ENCODE measurements at places on chromosomes 4 and X.

DNA sequence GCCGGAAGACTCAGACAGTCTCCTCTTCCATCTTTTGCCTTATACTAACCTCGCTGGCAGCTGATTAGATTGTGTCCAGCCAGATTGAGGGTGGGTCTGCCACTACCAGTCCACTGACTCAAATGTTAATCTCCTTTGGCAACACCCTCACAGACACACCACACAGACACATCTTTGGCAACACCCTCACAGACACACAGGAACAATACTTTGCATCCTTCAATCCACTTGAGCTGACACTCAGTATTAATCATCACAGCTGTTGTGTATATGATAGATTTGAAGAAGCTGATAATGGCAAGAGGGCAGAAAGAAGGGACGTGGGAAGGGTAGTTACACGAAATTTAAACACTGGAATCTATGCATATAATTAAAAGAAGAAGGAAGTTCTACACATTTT lies 139.5 kb downstream of the ANKRD50 start:
- no peak for DNase-seq

DNA sequence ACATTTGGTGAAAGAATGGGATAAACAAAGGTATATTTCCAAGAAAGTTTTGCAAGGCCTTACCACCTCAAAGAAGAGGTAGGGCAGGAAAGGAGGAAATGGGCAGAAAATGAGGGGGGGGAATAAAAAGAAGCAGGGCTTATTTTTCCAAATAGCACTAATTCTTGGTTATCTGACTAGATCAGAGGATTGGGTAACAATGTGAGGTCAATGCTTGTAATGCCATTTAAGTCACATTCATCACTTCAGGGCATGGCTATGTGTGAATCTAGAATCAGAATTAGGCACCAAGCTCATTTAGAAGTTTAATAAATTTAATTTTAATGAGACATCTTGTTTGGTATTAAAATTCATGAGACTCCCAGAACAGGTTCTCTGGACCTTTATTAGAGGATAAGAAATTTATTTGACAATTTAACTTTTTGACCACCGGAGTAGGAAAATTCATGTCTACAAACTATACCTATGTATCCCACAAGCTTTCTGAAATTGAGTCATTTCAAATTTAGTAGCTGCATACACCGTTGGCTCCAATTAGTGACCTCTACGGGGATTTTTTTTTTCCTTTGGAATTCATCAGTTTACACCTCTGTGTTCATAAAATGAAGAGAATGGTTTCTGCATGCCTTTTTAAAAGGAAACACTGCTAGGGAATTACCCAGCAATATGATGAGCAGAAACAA lies 1.4 kb upstream of the STS start:
- no peak for DNase-seq

GRCh38 chr4:76729460-76729859 lies 168.5 kb downstream of the SOWAHB start:
- DNase-seq = no peak

DNA sequence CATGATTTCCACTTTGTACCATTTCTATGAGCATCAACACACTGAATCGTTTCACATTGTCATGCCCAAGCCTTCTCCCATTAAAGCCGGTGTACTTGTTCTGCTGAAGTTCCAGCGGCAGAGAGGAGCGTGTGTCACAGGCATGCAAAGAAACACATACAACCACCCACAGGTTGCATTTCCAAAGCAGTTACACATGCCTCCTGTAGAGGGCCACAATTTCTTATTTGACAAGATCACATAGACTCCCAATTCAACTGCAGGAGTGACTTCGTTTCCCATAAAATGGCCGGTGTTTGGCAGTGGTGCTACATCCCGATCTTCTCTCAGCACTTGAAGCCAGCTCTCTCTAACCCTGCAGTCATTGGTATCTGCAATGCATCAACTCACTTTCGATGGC lies 992.6 kb downstream of the NLGN4X start:
- no peak for DNase-seq

GRCh38 chr4:152605031-152605430 lies 69.1 kb upstream of the FBXW7 start:
- no peak for DNase-seq

DNA sequence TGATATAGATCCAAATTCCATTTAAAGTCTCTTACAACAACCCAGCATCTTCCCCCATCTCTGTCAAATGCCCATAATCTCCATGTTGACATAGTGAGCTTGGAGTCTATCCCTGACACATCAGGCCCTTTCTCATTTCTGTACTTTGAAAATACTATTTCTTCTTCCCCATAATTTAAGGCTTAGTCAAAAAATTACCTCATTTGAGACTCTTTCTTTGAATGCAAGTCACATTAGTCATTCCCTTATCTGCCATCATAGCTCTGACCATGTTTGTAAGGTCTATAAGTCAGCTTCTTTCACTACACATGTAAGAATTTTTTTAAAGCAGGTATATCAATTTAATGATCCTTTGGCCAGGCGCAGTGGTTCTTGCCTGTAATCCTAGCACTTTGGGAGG lies 99.9 kb downstream of the DDX60 start:
- no peak for DNase-seq

DNA sequence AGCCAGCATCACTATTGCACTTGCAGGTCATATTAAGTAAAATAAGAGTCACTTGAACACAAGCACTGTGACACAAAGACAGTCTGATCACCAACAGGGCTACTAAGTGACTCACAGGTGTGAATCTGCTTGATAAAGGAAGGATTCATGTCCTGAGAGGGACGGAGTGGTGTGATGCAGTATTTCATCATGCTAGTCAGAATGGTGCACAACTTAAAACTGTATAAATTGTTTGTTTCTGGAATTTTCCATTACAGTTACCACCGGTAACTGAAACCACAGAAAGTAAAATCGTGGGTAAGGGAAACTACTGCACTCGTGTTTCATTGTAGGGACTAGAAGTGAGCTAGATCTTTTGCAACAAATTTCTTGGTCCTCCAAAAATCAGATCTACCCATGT lies 109.7 kb downstream of the ELOVL6 start:
- DNase-seq = no peak

DNA sequence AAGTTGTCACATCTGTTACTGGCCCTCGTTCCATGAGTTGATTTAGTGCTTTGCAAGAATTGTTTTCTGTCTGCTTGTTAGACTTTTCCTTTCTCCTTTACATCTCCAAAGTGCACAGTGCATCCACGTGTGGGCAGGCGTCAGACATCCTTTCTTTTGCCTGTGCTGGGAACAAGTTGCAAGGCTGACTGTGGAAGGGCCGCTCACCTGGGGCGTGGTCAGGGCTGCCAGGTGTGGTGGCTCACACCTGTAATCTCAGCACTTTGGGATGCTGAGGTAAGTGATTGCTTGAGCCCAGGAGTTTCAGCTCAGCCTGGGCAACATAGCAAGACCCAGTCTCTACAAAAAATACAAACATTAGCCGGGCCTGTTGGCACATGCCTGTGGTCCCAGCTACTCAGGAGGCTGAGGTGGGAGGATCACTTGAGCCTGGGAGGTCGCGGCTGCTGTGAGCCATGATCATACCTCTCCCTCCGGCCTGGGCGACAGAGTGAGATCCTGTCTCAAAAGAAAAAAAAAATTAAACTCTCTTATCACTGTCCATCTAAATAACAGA lies 46.2 kb downstream of the RGS12 start:
- no peak for DNase-seq

GRCh38 chrX:111264385-111264784 lies 5.9 kb downstream of the CAPN6 start:
- no peak for DNase-seq

DNA sequence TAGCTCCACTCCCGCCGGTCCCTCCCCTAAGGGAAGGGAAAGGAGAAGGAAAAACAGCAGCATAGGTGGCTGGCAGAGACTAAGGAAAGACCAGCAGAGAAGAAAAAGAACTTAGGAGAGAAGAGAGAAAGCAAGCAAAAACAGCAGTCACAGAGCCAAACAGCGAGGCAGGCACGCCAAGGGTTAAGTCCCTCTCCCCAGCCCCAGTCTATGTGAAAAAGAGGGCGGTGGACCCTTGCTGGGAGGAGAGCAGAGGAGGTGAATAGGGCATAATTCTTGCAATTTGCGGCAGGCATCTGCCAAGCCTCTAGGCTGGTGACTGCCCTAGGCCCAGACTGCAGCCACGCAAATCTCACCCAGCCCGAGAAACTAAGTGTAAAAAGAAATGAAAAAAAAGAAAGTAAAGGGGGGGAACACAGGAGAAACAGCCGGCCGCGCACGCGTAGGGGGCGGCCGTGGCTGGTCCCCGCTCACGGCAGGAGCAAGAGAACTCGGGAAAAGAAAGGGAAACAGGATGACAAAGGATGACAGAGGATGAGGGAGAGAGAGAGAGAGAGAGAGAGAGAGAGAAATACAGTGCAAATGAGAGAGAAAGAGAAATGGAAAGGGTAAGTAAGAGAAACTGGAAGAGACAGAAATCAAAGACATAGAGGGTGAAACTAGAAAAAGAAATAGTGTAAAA lies 48.6 kb downstream of the MAGEA9 start:
- DNase-seq = no peak

GRCh38 chr4:76691807-76692582 lies 205.9 kb downstream of the SOWAHB start:
- DNase-seq = no peak

DNA sequence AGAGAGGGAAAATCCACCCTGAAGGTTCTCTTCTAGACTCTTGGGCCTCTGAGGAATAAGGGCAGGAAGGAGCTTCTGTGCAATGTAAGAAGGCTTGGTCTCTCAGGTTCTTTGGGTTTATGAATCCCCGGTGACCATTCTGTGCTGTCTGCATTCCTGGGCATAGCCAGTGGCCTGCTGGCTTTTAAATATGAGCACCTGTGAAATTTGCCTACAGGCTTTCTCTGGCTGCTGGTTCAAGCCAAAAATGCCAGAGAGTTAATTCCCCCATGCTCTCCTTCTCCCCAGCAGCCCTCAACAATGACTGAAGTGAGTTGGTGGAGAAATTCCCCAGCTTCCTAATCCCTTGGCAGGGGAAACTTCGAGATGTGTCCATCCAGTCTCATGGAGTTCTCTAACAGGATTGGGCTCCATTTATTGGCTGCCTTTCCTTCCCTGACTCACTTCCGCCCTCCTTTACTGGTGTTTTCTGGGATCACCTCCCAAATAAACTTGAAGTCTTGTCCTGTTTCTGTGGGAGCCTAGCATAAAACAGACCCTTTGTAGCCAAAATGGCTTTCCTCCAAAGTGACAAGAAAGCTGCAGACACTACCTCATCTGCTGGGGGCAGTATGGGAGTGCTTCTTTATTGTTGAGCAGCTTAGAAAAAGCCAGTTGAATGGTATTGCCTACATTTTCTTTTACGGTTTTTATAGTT lies 179.4 kb upstream of the CASK start:
- DNase-seq = no peak

DNA sequence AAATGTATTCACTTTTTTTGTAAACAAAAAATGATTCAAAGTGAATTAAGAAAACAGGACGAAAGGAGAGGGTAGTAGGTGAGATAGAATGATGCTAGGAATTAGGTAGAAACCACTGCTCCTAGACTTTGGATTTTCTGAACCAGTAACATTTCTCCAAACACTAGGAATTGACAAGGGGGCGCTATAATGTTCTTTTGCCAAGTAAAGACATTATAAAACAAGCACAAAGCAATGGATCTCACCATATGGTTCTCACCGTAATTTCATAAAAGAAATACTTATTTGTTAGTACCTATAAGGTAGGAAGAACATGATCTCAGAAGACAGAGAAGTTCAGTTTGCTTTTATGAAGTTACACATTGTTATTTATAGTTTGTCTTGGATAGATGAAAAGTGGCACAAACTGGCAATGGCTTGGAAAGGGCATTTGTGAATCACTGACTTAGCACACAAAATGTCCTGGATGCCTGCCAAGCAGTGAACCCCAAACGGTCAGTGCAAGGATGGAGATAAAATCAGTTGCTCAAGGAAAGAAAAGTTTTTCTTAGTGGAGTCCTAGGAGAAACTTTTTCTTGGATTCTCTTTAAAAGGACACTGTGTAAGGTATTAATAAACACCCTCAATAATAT lies 8.1 kb upstream of the TBC1D1 start:
- DNase-seq = no peak

DNA sequence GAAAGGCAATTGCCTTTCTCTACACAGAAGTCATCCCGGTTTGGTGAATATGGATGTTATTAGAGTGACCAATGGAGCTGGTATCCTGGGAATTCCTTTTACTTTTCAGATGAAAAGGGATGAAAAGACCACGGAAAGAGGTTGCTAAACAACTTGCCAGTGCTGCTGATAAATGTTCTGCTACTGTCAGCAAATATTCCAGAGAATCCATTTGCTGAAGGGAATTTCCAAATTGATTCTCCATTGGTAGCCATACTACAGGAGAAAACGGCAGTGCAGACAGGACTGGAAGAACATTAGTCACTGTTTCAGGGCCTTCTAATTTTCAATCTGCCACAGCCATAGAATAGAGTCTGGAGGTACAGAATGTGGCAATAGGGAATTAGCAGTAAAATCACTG lies 451.5 kb downstream of the PCDH11X start:
- DNase-seq = no peak

- DNase-seq = no peak
Measured at GRCh38 chr4:178288462-178288861, 846.2 kb upstream of the AGA start.

DNA sequence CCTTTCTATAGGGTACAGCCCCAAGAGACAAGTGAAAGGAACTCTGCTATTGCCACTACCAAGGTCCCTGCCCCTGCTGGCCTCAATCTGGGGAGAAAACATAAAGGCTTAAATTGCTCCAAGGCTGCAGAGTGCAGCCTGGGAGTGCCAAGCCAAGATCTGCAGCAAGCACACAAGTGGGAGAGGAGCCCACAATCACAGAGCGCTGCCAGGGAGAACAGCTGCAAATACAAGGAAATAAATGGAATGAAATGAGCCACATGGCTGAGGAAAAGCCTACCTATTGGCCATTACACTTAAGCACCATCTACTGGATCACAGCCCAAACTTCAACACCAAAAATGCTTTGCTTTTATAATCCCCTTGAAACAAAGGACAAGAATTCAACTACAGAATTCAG lies 582.4 kb downstream of the FAM133A start:
- DNase-seq = no peak

- DNase-seq = no peak
Measured at GRCh38 chrX:110060846-110061537, 58.1 kb downstream of the TMEM164 start.

- DNase-seq = no peak
Measured at GRCh38 chrX:42825201-42825600, 47.2 kb upstream of the PPP1R2C start.

- no peak for DNase-seq
Measured at GRCh38 chrX:101744085-101744484, 84.4 kb upstream of the ARMCX2 start.

DNA sequence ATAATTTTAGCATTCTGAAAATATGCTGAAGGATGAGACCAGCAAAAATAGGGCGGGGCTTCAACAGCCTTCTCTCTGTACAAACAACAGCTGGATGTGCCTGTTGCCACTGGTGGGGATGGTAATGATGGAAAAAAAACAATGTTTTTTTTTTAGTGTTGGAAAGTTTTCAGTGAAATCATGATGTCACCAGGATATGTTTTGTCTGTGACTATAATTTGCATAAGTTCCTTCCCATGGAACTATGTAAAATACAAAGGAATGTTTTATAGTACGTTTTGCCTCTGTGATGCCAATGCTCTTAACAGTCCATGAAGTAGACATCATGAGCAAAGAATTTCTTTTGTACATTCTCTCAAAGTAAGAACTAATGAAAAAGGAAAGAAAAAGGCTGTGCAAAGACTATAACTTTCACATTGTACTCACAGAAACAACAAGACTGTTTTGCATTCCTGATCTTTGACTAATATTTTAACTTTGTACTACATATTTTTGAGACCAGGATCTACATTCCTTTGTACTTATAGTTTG lies 589.7 kb downstream of the SPRY1 start:
- DNase-seq = no peak

- no peak for DNase-seq
Measured at GRCh38 chr4:69888336-69888735, 28.4 kb upstream of the SULT1E1 start.

- DNase-seq = no peak
Measured at GRCh38 chr4:127641524-127641923, 8.8 kb downstream of the INTU start.
